Astrocyte (in vitro differentiated cells and primary cell): ENCODE measurements at places on chromosomes 4 and X. TPM values are rescaled to one million over a fixed set of nuclear protein-coding genes. Genes with fewer than 3 reads are reported as not detected.
A peak's percentile ranks its signal among the peaks of the same experiment; 100 is the strongest.

The NCAPG gene
- total RNA-seq = 2.6 and 4.7 TPM in 2 replicates

The NAP1L3 gene
- total RNA-seq = 10.8 and 11.3 TPM in 2 replicates

- peak overlapping the region; percentile 71 for H3K4me3 ChIP-seq
- DNase-seq = no peak
- no peaks in the 10 kb centered on the region for H3K36me3 ChIP-seq
- H3K27ac ChIP-seq = peak overlapping the region; percentile 77
- peaks cover 22% of the 10 kb centered on the region for H3K4me1 ChIP-seq
These were observed 1.4 kb downstream of the MAMLD1 start for GRCh38 chrX:150364347-150365050.

The KIAA1210 gene
- not detected in 2 replicates for total RNA-seq

The TAF7L gene
- 0.27 and 0.29 TPM in 2 replicates for total RNA-seq

The PAGE1 gene
- not detected in 2 replicates for total RNA-seq

The NOP14 gene
- 28.3 and 35.3 TPM in 2 replicates for total RNA-seq

The ZFP92 gene
- total RNA-seq = 0.26 and 0.27 TPM in 2 replicates

- no peak overlapping the region for H3K4me3 ChIP-seq
- no peak overlapping the region for H3K27ac ChIP-seq
- no peaks in the 10 kb centered on the region for H3K4me1 ChIP-seq
- H3K27me3 ChIP-seq = no peaks in the 10 kb centered on the region
- no peaks in the 10 kb centered on the region for H3K36me3 ChIP-seq
- DNase-seq = no peak
These were observed 289.4 kb downstream of the TRAM1L1 start for GRCh38 chr4:116796022-116796421.
